ENCODE measurements at places on chromosomes 16 and 17.

DNA sequence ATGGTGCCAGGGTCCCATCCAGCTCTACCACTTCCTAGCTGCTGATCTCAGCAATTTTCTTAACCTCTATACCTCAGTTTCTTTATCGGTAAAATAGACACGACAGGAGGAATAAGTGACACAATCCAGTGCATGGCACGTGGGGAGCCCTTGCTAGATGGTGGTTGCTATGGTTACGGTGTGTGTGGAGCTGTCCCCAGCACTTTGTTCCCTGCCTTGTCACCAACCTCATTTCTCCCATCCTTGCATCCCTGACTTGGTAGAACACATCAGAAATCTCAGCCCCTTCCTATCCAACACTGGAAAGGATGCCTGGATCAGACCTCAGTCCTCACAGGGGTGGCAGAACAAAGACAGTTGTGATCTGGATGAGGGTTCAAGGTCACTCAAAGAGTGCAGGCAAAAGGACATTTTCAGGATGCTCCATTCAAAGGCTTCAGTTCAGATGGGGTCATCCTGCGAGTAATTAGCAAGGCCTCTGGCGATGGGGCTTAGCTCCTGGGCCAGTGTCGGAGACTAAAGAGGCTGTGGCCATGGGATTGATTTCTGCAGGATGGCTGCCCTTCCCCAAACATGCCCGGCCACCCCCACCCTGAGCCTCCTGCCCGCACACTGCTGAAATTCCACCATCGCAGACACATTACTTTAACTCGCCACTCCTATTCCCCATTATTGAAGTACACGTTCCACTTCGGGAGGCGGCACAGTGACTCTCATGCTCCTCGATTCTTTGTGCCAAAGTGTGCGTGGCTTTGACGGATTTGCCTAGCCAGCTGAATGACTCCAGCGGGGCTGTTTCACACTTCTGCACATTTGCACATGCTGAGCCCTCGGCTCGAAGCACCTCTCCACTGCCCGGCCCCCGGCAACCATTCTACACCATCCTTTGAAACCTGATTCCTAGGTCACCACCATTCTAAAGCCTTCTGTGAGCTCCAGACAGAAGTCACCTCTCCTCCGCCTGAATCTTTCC is 40.3 kb downstream of the WNT3 start:
- DNase-seq = no peak

DNA sequence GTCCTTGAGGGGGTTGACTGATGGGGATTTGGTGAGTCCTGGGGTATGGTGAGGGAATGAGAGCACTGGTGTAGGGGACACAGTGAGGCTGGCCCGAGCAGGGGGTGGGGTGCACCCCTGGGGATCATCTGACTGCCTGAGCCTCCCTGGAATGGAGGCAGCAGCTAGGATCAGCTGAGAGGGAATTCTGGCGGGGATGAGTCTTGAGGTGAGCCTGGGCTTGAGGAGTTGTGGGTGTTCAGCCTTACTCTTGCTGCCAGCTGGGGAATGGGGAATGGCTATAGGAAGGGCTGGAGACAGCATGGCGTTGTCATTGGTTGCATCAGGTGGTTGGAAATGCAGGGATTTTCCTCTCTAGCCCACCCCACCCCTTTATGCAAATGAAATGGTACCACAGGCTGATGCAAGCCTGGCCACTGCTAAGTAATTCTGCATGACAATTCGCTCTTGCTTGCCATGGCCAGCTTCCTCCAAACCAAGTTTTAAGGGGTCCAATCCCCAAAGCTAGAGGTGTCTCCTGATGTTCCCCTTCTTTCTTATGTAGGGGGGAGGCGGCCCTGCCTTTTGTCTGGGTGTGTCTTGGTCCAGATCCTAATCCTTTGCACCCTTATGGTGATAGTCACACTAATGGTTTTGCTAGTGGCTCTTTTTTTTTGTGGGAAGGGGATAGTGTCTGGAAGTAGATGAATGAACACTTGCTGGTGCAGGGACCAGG is 7.5 kb downstream of the NFE2L1 start:
- no peak for DNase-seq

- no peak for DNase-seq
These were observed 41.5 kb downstream of the ZFPM1 start for GRCh38 chr16:88494335-88495154.

- no peak for DNase-seq
These were observed 1.6 kb downstream of the BORCS6 start for GRCh38 chr17:8188263-8188839.

DNA sequence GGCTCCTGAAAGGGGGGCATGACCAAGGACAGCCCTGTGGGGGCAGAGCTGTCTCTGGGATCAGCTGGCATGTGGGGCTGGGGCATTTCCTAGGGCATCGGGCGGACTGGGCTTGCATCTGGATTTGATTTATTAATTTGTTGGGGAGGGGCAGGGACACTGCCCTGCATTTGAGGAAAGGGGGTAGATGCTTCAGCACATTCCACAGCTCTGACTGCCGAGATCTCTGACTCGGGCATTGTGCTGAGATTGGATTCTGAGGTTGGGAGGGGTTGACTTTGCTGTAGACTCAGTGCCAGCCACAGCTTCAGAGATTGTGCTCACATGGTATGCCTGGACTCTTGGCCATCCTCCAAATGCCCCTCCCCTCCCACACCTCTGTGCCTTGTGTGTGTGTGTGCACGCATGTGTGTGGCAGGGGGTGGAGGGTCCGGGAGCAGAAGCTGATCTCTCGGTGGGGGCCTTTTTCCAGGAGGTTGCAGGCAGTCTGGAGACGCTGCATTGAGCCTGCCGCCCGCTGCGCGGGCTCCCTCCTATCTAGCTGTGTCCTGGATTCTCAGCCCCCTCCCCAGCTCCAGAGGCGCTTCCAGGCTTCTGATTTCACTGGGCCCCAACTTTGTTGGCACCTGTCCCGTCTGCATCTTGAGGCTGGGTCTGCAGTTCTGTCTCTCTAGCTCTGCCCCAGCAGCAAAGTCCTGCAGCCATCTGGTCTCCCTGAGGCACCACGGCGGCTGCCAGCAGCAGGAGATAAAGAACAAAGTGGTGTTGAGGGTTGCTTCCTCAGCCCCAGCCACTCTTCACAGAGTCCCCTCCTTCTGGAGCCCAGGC is 14.9 kb downstream of the IGFBP4 start:
- DNase-seq = no peak

- DNase-seq = no peak
These were observed 3.3 kb downstream of the MAP2K6 start for GRCh38 chr17:69417545-69418483.

DNA sequence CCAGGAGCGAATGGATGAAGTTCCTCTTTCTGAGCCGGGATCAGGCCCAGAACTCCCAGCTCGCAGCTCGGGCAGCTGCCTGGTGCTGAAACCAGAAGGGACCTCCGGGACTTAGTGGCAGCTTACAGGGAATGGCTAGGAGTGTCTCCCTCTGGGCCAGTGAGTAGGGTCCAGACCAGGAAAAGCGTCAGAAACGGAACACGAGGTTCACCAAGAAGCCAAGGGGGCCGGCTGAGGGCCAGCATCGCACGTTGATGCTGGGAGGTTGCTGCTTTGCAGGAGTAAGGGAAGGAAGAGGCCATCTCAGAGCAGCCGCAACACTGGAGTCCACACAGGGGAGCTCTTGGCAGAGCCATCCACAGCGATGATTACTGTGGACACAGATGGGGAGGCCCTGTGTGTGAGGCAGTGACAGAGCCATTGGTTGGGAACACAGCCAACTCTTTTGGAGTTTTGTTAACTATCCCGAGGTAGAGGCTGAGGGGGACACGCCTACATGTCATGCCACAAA is 74.0 kb upstream of the CREBBP start:
- no peak for DNase-seq
